Peyer's patch (tissue), 4 donors: ENCODE measurements at places on chromosomes 1 and 21.
A peak's percentile ranks its signal among the peaks of the same experiment; 100 is the strongest.

DNA sequence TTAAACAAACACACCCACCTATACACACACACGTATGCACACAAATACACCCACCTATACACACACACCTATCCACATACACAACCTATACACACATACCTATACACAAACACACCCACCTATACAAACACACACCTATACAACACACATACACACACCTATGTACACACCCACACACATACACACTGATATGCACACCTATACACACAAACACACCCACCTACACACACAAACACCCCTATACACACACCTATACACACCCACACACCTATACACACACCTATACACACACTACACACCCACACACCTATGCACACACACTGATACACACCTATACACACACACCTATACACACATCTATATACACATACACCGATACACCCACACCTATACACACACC lies 115.7 kb upstream of the VAMP3 start:
- DNase-seq = no peak

- no peak for DNase-seq
Observed at GRCh38 chr1:211908453-211908852, 77.9 kb upstream of the LPGAT1 start.

DNA sequence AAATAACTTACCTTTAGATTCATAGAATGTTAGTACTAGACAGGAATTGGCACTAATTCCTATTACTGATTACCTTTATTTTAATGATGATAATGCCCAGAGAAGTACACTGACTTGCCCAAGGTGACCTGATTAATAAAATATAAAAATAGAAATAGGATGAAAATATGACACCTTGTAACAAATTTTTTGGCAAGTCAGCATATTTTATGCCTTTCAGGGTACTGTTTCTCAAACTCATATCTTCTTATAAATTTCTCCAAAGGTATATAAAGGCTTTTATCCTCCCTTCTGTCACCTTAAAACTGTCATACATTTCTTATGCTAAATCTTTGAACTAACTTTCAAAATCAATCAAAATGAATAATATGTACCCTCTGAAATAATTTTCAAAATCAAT lies 171.4 kb downstream of the LRRC40 start:
- DNase-seq = no peak

DNA sequence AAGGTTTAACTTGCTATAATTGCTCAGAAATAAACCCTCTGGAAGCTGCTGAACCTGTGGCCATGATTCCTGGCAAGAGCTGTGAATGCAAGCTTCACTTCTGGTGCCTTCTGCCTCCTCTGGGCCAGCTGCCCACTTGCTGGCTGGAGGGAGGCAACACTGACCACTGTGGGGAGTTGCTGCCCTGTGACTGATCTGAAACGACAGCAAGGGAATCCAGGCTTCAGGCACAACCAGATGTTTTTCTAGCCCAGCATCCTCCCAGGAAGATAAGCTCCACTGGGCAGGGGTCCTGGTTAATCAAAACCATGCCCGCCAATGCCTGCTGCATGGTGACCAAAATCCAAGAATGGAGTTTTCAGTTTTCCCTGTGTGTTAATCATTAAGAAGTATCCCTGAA lies 180.0 kb upstream of the HMGB4 start:
- DNase-seq = no peak

DNA sequence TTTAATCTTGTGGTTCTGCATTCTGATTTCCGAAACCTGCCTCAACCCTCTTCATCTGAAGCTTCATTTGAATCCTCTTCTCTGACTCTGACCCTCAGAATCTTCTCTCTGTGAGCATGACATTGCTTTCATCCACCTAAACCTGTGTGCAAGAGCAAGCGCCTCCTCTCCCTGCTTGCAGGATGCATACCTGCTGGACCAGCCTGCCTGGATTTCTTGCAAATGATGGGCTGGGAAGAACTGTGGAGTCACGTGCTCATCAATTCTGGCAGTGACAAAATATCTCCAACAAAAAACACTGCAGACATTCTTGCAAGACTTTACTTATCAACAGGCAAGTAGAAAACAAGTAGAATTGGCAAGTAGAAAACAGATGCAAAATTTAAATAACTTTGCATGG lies 20.8 kb upstream of the SLC35F3 start:
- no peak for DNase-seq

DNA sequence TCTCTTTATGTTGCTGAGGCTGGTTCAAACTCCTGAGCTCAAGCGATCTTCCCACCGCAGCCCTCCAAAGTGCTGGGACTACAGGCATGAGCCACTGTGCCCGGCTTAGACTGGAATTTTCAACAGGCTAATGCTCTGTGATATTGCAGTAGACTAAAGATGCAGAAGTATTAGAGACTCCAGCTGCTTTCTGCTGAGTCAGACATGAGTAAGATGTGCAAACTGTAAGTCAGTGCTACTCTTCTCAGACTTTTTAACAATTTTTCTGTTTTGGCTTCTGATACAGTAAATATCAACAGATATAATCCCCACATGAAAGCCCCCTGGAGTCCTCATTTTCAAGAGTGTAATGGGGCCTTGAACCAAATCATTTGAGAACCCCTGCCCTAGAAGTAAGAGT lies 29.3 kb upstream of the NLRP3 start:
- DNase-seq = no peak

DNA sequence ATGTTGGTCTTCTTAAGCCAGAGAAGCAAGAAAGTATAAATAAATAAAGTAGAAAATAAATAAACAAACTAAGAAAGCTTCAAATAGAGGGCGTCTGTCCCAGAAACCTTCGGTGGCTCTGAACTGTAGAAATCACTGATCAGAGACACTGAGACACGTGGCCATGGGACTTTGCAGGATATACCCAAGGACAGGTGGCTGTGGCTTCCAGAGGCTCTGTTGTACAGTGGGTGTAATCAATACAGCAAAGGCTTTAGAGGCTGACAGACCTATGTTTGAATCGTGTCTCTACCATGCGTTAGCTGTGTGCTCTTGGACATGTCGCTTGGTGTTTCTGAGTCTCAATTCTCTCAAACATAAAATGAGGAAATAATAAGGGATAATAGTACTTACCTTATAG lies 41.0 kb upstream of the EPS15 start:
- DNase-seq = no peak

DNA sequence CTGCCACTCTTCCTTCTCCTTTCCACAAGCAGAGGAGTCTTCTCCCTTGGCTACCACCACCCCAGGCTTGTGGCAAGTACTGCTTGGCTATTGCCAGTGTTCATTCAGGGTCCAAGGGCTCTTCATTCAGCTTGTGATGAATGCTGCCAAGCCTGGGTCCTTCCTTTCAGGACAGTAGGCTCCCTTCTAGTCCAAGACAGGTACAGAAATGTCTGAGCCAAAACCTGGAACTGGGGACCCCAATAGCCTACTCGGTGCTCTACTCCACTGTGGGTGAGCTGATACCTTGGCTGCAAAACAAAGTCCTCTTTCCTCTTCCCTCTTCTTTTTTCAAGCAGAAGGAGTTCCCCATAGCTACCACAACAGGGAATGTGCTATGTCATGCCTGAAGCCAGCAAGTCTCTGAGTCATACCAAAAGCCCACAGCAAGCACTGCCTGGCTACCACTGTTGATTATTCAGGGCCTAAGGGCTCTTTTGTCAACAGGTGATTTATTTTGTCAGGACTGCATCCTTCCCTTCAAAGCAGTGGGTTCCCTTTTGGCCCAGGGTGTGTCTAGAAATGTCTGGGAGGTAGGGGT lies 268.9 kb downstream of the HHAT start:
- DNase-seq = no peak

DNA sequence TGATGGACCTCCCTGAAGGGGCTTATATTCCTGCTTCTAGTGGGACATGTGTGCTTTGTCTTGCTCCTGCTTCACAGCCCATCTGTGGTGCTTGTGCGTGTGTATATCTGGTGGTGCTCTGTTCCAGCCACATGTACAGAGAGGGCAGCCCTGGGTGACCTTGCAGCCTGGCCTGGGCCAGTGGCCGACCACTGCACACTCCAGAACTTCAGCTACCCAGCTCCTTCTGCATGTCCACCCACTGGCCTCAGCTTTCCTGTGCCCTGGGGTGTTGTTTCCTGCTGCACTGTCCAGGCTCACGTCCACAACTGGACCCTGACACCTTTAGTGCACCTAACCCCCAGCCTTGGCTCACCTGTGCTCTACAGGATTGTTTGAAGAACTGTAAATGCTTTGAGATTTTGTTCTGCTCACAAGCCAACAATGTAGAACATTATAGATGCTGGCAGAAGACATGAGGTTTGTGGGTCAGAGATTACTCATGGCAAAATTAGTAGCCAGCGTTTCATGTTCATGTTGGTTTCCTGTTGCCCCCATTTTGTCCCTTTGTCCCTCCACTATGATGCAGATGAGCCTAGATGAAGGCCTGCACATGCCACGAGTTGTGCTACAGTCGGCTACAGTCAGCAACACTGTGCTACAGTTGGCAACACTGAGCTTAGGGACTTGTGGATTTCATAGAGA lies 5.3 kb upstream of the S100B start:
- DNase-seq = no peak

GRCh38 chr1:43991476-43992231 lies at the start of gene CCDC24:
CCDC24 (plus strand) TSS chr1:43991599; CDS start chr1:43991879, 280 bp downstream.
- DNase-seq = peak; percentile 92
